ENCODE measurements at places on chromosomes 6 and 20. TPM values are rescaled to one million over a fixed set of nuclear protein-coding genes. Genes with fewer than 3 reads are reported as not detected.

Gene THBS2
- total RNA-seq, result 0.18 TPM

Gene DAAM2
- 3.5 TPM for total RNA-seq

Gene MRAP2
- 20.3 TPM for total RNA-seq

Gene TRIM40
- not detected for total RNA-seq

Gene NEDD9
- 0.71 TPM for total RNA-seq

Gene ZNF391
- total RNA-seq, result 0.18 TPM

Gene IL17A
- not detected for total RNA-seq

Gene SMIM13
- total RNA-seq, result 16.3 TPM

Gene FGD2
- not detected for total RNA-seq

Gene CCN5
- not detected for total RNA-seq
